ENCODE measurements at places on chromosomes 6 and 20.
A peak's percentile ranks its signal among the peaks of the same experiment; 100 is the strongest.

DNA sequence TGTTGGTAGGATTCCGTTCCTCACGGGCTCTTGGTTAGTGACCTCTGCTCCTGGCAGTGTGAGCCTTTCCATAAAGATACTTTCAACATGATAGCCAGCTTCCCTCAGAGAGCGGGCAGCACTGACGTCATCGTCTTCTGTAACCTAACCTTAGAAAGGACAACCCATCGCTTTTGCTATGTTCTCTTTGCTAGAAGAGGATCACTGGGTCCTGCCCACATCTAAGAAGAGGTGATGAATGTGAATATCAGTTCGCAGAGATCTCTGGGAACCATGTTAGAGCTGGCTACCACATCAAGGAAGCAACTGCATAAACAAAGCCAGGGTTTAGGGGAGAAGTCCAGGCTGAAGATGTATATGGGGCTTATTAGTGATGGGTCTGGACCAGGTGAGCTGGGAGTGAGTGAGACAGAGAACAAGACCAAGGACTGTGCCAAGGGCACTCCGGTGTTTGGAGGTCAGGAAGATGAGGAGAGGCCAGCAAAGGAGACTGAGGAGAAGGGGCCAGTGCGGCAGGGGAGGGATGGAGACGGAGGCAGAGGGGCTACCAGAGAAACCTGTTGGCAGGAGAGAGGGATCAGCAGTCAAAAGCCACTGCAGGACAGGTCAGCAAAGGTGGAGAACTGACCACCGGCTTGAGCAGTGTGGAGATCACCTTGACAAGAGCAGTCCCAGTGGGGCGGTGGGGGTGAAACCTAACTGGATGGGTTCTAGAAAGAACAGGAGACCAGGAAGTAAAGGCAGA, 39.7 kb downstream of the PIM1 start:
- DNase-seq, result peak; percentile 55

GRCh38 chr6:152981219-152981618, 1.6 kb downstream of the FBXO5 start:
- no peak for DNase-seq

- DNase-seq, result no peak
These were observed 80.0 kb downstream of the CRYBG1 start for GRCh38 chr6:106440546-106440945.

DNA sequence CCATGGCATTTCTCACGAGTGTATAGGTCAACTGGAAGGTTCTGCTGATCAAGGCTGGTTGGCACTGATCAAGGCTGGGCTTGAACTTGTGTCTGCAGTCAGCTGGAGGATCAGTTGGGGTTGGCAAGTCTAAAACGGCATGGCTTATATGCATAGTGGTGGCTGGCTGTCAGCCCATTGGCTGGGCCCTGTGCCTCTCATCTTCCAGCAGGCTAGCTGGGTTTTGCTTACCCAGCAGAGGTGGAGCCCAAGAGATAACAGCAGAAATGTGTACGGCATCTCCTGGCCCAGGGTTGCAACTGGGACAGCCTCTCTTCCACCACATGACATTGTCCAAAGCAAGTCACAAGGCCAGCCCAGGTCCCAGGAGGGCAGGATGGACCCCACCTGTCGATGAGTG, 158.2 kb downstream of the BMP7 start:
- no peak for DNase-seq

- no peak for DNase-seq
These were observed 216.9 kb upstream of the BTBD3 start for GRCh38 chr20:11700831-11701230.

GRCh38 chr6:159499034-159499433, 194.0 kb downstream of the SOD2 start:
- no peak for DNase-seq

DNA sequence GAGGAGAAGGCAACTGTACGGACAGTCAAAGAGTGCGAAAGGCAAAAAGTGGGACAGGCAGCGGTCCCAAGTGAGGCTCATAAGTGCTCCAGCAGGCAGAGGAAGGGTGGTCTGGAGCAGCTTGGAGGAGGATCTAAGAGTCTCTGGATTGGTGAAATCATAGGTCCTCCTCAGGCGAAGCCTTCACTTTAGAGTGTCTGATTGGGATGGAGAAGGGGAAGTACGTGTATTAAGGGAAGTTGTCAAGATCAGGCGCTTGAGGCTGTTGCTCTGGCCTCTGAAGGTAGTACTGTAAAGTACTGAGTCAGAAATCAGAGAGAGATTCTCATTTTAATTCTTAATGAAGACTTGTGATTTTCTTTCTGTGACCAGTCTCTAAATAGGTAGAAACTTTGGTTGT, 185.6 kb downstream of the KIF16B start:
- no peak for DNase-seq

DNA sequence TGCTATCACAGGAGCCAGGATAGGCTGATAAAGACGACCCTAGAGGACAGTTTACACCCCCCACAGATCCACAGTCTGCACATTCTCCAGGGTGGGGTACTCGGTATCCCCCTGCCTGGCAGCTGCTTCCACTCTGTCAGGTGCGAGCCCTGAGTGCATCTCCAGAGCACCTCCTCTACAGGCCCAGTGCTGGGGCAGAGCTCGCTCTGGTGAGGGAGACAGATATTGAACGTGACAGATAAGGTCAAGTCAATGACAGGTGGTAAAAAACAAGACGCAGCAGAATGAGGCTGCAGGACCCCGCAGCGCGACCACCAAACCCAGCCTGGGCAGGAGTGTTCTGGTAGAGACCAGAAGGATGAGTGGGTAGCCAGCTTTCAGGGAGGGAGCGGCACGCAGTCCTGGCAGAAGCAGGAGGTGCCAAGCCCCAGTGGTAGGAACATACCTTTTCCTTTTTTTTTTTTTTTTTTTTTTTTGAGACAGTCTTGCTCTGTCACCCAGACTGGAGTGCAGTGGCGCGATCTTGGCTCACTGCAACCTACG, 12.4 kb upstream of the MYL9 start:
- no peak for DNase-seq

GRCh38 chr6:75746221-75746620, 2.8 kb upstream of the MYO6 start:
- DNase-seq, result no peak

DNA sequence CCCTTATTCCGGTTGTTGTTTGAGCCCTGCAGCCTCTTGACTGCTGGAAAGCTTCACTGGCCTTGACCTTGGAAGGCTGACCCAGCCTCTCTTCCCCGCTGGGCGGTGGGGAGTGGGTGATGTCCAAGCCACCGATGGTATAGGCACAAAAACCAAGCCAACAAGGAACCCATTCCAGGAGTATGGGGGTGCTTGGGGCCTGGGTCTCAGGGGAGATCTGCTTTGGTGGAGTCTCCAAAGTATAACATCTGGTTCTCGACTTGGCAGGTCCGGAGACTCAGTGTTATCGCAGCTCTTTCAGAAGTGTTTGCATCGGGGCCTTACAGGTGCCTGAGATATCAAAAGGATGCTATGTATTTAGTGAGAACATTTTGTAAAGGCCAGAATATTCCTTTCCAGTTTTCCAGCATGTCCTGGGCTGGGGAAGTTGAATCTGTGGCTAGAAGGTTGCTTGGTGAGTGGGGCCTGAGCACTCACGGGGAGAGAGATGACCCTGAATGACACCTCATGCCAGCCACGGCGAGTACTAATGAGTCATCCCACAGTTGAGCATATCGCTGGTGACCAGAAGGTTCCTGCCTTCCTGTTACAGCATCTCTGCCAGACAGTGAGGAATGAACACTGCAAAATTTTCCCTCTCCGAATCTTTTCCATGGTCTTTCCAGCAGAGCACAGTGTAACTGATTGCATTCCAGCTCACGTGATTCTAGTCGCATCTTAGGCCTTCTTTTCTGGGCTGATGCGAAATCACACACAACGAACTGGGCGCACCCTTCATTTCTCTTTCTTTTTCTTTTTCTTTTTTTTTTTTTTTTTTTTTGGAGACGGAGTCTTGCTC, 133.9 kb downstream of the ZDHHC14 start:
- no peak for DNase-seq

DNA sequence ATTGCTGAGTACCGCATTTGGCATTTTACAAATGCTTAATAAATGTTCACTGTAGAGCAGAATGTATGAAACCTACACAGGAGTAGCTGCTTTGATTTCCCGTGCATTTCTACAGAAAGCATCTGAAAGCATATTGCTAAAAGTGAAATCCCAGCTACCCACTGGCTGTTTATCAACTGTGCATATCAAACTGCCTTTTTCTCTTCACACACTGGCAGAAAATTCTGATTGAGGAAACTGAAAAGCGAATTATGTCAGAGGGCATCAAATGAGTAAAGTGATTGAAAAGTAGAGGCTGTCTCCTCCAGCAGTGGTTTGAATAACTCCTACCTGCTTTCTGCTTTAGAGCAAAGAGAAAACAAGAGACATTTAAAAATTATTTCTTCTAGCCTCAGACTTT, 28.0 kb downstream of the STX11 start:
- no peak for DNase-seq

- no peak for DNase-seq
These were observed 1418.7 kb downstream of the GRIK2 start for GRCh38 chr6:102812242-102812641.

- no peak for DNase-seq
These were observed 68.3 kb upstream of the TMEM244 start for GRCh38 chr6:129929433-129929832.

- DNase-seq, result peak; percentile 12
These were observed 12.3 kb upstream of the HDDC2 start for GRCh38 chr6:125314009-125314581.

DNA sequence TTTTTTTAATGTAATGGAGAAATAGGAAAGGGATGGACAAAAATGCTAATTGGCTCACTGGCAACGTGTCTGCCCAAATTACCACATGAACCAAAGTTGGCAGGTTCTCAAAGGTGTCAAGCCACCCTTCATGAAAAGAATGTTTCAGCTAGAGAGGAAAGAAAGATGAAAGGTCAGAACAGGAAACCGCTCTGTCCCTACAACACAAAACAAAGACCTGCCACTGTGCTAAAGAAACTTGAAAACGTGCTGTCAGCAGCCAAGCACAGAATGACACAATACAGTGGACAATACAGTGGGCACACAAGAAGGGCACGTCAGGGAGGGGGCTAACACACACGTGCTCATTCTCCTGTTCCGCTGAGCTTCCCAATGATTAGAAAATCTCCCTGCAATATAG, 4.9 kb downstream of the PREP start:
- DNase-seq, result no peak

DNA sequence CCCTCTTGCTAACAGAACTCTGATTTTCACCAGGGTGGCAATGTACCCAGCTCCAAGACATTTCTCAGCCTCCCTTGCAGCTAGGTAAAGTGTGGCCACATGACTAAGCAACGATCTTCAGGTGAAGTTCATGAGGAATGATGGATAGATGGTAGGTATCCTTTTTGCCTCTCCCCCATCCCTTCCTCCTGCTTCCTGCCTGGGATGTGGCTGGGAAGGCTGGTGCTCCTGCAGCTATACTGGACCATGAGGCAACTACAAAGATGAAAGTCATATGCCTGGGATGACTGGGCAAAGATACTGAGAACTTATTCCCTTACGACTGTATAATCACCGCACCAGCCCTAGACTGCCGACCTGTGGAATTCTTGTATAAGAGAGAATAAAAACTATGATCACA, 13.4 kb downstream of the ZNF335 start:
- DNase-seq, result no peak
